Motor neuron (in vitro differentiated cells): ENCODE measurements at places on chromosomes 11 and 22. TPM values are rescaled to one million over a fixed set of nuclear protein-coding genes. Genes with fewer than 3 reads are reported as not detected.

EFEMP2 gene
- 100 and 105 TPM in 2 replicates for total RNA-seq

CARD10 gene
- total RNA-seq = 3.2 TPM in 2 replicates

SMIM35 gene
- 0.17 and 0.46 TPM in 2 replicates for total RNA-seq

TRPM5 gene
- 0.11 TPM in 1 of 2 replicates, not detected in the other for total RNA-seq

MPEG1 gene
- 0.77 and 0.92 TPM in 2 replicates for total RNA-seq

OR52D1 gene
- total RNA-seq = 0.56 TPM in 1 of 2 replicates, not detected in the other

ARHGAP32 gene
- total RNA-seq = 5.8 and 8.0 TPM in 2 replicates

SEC14L6 gene
- total RNA-seq = 0.73 and 0.75 TPM in 2 replicates

SLC35E4 gene
- 7.6 and 8.0 TPM in 2 replicates for total RNA-seq

GAB2 gene
- 31.6 and 33.4 TPM in 2 replicates for total RNA-seq

XKR3 gene
- total RNA-seq = not detected in 2 replicates

OR4X1 gene
- not detected in 2 replicates for total RNA-seq

PRODH gene
- total RNA-seq = 0.38 and 0.65 TPM in 2 replicates

LRRC10B gene
- total RNA-seq = 2.5 and 3.4 TPM in 2 replicates

SCGB1C1 gene
- total RNA-seq = not detected in 2 replicates

DSCAML1 gene
- 0.31 and 0.46 TPM in 2 replicates for total RNA-seq

SLN gene
- 0.66 TPM in 1 of 2 replicates, not detected in the other for total RNA-seq

THY1 gene
- 444 and 575 TPM in 2 replicates for total RNA-seq

FAM180B gene
- 0.41 and 0.46 TPM in 2 replicates for total RNA-seq

C22orf31 gene
- not detected in 2 replicates for total RNA-seq

SCN3B gene
- total RNA-seq = 61.2 and 67.3 TPM in 2 replicates

SLC35F2 gene
- 11.5 and 11.8 TPM in 2 replicates for total RNA-seq

KCNQ1 gene
- 0.04 and 0.18 TPM in 2 replicates for total RNA-seq

BBOX1 gene
- total RNA-seq = 0.65 and 1.0 TPM in 2 replicates

MFRP gene
- not detected in 2 replicates for total RNA-seq

OR52A1 gene
- total RNA-seq = 0.56 and 0.86 TPM in 2 replicates

CNTN5 gene
- total RNA-seq = not detected in 2 replicates

OR51F2 gene
- 0.18 and 0.21 TPM in 2 replicates for total RNA-seq

RIC3 gene
- 34.7 and 42.2 TPM in 2 replicates for total RNA-seq

EMID1 gene
- 21.8 and 21.9 TPM in 2 replicates for total RNA-seq

BCO2 gene
- 2.8 and 4.0 TPM in 2 replicates for total RNA-seq

NXPE4 gene
- total RNA-seq = 0.24 TPM in 1 of 2 replicates, not detected in the other

MGAT3 gene
- 21.0 and 22.8 TPM in 2 replicates for total RNA-seq

CHST1 gene
- 1.3 and 3.1 TPM in 2 replicates for total RNA-seq

ZP1 gene
- 0.95 and 1.3 TPM in 2 replicates for total RNA-seq

HMOX1 gene
- total RNA-seq = 50.7 and 60.6 TPM in 2 replicates

MAPK8IP2 gene
- 1.0 and 1.1 TPM in 2 replicates for total RNA-seq

BANF1 gene
- 71.1 and 78.4 TPM in 2 replicates for total RNA-seq

GAL3ST1 gene
- 0.91 TPM in 1 of 2 replicates, not detected in the other for total RNA-seq

ASCC2 gene
- 53.9 and 56.5 TPM in 2 replicates for total RNA-seq

IMMP1L gene
- 77.2 and 86.1 TPM in 2 replicates for total RNA-seq

SMTNL1 gene
- total RNA-seq = 0.36 and 1.0 TPM in 2 replicates

OR51B5 gene
- 1.6 TPM in 1 of 2 replicates, not detected in the other for total RNA-seq

CCDC34 gene
- 30.0 and 37.1 TPM in 2 replicates for total RNA-seq

DDX10 gene
- 17.8 and 19.6 TPM in 2 replicates for total RNA-seq

NPAS4 gene
- total RNA-seq = 0.10 and 0.11 TPM in 2 replicates

OR52I2 gene
- total RNA-seq = 0.18 and 0.35 TPM in 2 replicates

C11orf52 gene
- 2.6 and 3.0 TPM in 2 replicates for total RNA-seq

CTR9 gene
- total RNA-seq = 30.6 and 30.8 TPM in 2 replicates

PNPLA5 gene
- total RNA-seq = 0.33 and 0.44 TPM in 2 replicates
